ENCODE measurements at places on chromosomes 6 and 20.

DNA sequence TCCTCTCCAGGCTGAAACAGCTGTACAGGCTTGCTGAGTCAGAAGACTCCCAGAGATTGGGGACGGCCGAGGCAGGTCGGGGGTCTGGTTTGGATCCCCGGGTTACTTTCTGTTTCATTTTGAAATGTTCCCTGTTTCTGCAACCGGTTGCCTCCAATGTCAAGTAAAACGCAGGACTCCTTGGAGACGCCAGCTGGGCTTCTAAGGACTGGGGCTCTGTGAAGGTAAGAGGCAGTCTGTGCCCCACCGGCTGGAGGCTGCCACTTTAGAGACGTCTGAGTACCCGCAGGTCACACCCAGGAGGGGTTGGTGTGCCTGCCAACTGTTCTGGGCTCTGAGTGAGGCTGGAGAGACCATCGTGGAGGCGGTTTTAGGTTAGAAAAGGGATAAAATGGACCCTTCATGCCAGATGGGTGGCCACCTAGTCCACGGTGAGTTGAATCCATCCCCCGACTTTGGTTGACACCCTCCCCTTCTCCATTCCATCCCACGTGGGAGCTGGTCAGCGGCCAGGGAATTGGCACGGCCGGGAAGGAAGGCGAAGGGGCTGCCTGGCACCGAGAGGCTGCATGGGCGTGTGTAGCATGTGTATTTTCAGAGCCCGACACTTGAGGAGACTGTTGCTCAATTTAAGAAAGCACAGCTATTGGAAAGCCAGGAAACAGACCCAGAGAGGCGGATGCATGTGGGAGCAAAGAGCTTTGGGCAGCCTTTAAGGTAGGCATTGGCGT is 240.9 kb downstream of the PHACTR1 start:
- DNase-seq: peak; percentile 71

GRCh38 chr6:31579546-31580437 is 2.4 kb downstream of the LTB start:
- no peak for DNase-seq

DNA sequence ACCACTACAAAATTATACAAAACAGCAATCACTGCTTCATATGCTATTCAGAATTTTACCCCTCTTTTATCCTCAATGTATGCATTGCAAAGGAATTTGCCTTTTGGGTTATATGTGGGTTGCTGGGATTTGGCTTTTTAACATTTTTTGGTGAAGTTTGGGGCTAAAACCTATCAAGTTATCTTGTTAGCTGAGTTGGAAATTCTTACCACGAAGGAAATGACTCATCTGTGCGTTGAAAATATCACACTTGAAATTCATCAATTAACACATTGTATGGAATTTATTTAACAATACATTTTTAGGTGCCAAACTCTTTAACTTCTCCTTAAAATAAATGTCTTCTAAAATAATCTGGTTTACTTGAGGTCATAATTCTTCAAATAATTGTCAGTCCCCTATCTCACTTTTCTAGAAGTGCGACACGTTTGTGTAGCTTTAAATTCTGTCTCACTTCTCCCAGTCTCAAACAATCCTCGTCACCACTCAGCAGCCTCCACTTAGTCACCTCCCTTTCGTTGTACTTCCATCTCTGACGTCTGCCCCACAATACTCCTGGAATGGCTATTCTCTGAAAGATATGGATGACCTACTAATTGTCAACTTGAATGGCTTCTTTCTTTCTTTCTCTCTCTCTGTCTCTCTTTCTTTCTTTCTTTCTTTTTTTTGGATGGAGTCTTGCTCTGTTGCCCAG is 88.5 kb downstream of the PHACTR1 start:
- no peak for DNase-seq

DNA sequence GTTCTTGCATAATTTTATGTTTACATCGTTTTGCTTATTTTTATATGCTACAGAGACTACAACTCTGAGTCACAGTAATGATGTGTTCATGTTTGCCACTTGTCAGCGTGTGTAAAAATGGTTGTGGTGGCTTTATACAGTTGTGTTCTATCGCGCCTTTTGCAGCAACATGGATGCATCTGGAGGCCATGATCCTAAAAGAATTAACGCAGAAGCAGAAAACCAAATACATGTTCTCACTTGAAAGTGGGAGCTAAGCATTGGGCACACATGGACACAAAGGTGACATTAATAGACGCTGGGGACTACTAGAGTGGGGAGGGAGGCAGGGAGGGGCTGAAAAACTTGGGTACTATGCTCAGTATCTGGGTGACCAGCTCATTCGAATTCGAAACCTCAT is 996 bp upstream of the SEC23B start:
- DNase-seq: no peak

DNA sequence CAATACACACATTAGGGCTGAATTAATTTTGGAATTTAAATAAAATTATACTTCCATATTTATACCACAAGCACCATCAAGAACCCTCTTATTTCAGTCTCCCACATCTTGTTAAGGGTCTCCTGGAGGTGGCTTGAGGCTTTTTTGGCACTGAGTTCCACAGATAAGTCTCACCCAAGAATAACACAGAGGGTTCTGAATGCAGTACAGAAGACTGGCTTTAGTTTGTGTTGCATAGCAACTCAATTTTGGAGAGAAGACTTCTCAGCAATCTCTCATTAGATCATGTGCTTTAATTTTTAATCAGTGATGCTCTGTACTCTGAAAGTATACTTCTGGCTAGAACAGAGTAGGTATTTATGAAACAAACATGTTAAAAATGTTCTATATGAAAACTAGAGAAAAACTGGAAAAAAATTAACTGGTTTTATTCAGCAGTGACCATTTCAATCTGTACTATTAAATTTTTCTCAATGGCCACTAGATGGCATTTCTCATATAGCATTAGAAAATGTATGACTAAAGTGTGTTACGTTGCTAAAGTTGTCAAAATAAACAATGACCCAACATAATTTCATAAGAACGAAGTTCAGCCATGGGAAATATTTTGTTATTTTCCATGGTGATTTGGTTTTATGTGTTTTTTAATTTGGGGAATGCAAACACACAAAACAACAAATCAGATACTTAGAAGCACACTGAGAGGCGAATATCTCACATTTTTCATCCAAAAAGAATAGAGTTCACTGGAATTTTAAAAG is 32.7 kb upstream of the MAP7 start:
- no peak for DNase-seq

DNA sequence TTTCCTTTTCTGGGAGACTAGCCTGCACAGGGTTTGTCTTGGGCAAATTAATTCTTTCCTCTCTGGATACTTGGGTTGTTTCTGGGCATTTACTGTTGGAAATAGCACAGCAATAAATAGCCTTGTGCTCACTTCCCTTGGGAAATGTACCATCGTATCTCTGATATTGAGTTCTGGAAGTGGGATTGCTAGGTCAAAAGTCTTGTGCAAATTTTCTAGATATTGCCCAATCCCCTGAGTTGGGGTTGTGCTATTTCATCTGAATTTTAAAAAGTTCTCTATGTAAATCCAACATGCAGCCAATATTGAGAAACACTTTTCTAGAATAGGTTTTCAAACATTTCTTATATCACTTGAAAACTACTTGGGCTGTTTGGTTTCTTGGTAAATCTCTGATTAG is 64.0 kb upstream of the ELOVL5 start:
- no peak for DNase-seq

DNA sequence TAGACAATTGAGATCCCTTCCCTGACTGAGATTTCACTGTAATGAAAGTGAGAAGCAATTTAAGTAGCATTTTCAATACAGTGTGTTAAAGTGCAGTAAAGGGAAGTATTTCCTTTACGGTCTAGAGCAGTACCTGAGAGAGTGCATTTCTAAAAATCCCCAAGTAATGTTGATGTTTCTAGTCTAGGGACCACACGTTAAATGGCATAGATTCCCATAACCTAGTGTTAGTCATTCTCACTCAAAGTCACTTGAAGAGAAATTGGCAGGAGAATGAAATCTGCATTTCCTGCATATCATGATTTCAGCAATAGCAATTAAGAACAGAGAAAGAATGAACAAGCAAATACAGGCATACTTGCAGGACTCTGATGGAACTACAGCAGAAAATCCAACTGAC is 67.9 kb downstream of the CGA start:
- no peak for DNase-seq

DNA sequence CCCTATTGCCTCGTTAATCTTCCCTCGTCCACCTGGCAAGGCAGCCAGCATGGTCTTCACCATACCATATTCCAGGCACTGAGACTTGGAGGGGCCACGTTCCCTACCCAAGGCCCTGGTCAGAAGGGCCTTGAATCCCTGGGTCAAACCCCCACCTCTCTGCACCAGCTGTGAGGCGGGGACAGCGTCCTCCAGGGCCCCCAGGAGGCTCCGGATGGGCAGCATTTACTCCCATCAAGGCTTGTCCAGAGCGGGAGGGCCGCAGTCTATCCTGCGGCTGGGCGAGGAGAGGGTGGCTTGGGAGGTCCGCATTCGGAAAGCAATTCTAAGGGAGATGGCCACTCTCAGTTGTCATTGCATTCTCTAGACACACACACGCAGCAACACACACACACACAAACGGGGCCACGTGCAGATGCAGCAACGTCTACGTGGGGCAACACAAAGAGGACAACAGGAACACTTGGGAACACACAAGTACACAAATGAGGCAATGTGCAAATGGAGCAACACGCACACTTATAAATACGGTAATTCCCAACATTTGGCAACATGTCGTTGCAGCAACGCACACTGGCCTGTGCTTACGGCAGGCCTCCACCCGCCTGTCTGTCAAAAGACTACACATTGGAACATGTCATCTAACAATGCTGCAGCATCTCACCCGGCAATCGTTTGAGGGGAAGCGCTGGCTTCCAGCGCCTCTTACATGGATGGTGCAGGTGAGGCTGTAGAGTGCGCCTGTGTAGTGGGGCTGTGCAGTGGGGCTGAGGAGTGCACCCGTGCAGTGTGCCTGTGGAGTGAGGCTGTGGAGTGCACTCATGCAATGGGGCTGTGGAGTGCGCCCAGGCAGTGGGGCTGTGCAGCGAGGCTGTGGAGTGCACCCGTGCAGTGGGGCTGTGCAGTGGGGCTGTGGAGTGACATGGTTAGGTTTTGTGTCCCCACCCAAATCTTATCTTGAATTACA is 12.9 kb upstream of the NTSR1 start:
- no peak for DNase-seq

DNA sequence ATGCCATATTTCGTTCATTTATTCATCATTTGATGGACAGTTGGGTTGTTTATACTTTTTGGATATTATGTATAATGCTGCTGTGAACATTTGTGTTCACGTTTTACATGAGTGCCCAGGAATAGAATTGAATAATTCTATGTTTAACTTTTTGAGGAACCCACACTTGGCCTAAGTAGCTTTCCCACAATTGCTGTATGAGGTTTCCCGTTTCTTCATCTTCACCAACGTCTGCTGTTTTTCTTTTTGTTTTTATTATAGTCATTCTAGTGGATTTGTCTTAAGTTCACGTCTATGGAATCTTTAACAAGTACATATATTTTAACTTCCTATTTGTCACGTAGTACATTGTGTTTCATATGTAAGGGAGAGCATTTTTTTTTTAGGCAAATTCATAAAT is 110.3 kb downstream of the JARID2 start:
- DNase-seq: no peak

GRCh38 chr6:1240766-1241318 is 71.1 kb upstream of the FOXQ1 start:
- no peak for DNase-seq

DNA sequence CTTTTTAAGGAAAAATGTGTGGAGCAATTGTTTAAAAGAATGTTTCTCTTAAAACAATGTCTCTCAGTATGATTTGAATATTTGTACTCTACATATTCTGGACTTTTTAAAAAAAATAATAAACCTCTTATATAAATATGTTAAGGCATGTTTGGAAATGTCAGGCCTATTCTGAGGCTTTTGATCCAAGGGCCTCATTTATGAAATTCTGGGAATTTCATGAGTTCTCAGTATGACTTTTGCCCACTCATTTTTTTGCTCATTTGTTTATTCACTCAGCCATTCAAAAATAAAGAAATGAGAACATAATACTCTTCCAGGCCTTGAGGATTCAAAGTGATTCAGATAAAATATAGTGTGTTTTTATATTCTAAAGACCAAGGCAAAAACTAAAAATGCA is 60.4 kb downstream of the DOK5 start:
- DNase-seq: no peak

GRCh38 chr20:62576815-62577489 is 65.4 kb upstream of the SLCO4A1 start:
- DNase-seq: no peak

GRCh38 chr6:144134176-144134575 is 16.1 kb upstream of the STX11 start:
- no peak for DNase-seq

GRCh38 chr6:157438611-157439111 is 57.7 kb downstream of the ZDHHC14 start:
- no peak for DNase-seq

DNA sequence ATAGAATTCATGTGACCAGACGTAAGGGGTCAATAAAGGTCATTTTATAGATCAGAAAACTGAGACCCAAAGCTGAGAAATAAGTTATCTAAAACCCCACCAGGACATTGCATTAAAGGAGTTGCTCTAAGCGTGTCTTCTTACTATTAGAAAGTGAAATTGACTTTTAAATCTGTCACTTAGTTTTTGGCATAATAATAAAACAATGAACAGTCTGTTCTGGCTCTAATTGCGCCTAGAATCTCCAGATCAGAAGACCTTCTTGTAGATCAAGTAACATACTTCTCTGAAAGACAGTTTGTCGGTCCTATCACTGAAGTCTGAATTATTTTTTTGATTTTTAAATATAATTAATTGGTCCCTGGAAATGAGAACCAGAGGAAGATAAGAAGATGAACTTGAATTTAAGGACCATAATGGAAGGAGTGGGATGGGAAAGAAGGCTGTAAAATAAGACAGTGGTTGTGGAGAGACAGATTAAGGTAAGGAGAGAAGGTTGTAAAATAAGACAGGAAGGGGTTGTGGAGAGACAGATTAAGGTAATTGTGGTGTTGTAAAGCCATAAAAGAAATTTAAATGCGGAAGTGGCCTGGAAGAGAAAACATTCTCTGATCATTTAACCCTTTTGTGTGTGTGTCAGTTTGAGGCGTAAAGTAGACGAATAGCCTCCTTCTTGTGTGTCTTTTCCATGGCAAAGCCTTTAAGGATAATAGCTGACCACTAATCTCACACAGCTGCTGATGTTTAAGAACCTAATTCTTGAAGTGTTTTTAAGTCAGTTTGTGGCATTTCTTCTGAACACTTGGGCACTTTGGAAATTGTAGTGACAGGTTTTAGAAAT is 20.1 kb downstream of the TOP1 start:
- DNase-seq: no peak

DNA sequence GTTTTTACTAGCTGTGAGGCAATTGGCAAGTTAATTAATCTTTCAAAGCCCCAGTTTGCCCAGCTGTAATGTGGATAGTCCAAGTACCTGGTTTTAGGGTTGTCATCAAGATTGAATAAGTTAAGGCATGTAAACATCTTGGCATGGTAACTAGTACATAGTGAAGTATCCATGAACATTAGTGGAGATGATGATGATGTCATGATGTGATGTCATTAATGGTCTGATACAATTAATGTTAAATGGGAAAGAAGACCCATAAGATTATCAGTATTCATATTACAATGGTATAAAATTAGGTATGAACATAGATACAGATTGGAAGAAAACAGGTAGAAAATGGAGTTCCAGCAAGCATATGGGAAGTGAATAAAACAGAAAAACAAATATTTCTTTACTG is 5.3 kb downstream of the EPB41L1 start:
- DNase-seq: no peak
